ENCODE measurements at places on chromosomes 1 and 21. TPM values are rescaled to one million over a fixed set of nuclear protein-coding genes. Genes with fewer than 3 reads are reported as not detected.

DNA sequence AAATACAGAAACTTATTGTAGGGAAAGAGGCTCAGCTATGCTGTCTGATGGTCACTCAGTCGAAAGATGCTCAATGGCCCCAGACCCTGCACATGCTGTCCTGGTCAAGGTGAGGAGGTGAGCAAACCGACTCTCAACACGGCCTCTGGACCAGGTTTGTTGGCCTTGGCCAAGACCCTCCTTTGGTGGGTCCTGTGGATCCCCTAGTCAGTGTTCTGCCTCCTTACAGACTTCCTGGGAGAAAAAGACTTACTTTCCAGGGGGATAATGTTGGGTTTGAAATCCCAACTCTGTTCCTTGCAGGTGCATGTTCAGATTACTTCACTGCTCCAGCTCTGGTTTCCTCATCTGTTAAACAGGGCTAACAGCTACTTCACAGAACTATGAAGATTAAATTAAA, 53.8 kb downstream of the FAM78B start:
- no peaks in the 10 kb centered on the region for H3K36me3 ChIP-seq
- H3K4me1 ChIP-seq, result no peaks in the 10 kb centered on the region
- DNase-seq, result no peak
- H3K27me3 ChIP-seq, result no peaks in the 10 kb centered on the region
- H3K4me3 ChIP-seq, result no peak overlapping the region

- DNase-seq, result no peak
- no peak overlapping the region for H3K4me3 ChIP-seq
- H3K4me1 ChIP-seq, result peaks cover 7% of the 10 kb centered on the region
- H3K27me3 ChIP-seq, result no peaks in the 10 kb centered on the region
- H3K36me3 ChIP-seq, result peaks cover 57% of the 10 kb centered on the region
- no peak overlapping the region for H3K27ac ChIP-seq
Measured at GRCh38 chr1:236534151-236534651, 10.4 kb downstream of the LGALS8 start.

GRCh38 chr1:221801251-221801661, 59.4 kb upstream of the DUSP10 start:
- no peak overlapping the region for H3K27ac ChIP-seq
- H3K36me3 ChIP-seq, result no peaks in the 10 kb centered on the region
- H3K4me1 ChIP-seq, result no peaks in the 10 kb centered on the region
- DNase-seq, result no peak
- H3K4me3 ChIP-seq, result no peak overlapping the region

GRCh38 chr1:36652586-36652985, 169.9 kb upstream of the CSF3R start:
- no peaks in the 10 kb centered on the region for H3K4me1 ChIP-seq
- peaks cover 25% of the 10 kb centered on the region for H3K27me3 ChIP-seq
- H3K36me3 ChIP-seq, result no peaks in the 10 kb centered on the region
- no peak overlapping the region for H3K4me3 ChIP-seq
- H3K27ac ChIP-seq, result no peak overlapping the region

PGBD2 gene
- total RNA-seq, result 6.9 TPM

DNA sequence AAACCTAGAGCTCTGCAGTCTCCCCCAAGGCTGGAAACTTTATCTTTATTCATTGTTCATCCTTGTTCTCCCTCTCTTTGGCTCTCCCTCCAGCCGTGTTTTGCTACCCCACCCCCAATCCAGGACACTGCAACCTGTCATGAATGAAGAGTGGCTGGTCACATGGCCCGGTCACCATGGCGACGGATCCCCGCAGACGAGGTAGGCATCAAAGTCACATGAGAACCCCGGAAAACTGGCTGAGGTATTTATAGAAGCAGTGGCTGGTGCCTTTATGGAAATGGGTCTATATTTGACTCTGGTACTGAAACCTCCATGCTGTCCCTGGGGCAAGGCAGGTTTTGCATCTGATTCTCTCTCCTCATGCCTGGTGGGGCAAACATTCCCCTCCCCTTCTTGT, 13.4 kb upstream of the SLC6A17 start:
- no peaks in the 10 kb centered on the region for H3K36me3 ChIP-seq
- DNase-seq, result no peak
- H3K27me3 ChIP-seq, result peaks cover 39% of the 10 kb centered on the region
- no peak overlapping the region for H3K27ac ChIP-seq
- H3K4me3 ChIP-seq, result no peak overlapping the region
- H3K4me1 ChIP-seq, result no peaks in the 10 kb centered on the region

DNA sequence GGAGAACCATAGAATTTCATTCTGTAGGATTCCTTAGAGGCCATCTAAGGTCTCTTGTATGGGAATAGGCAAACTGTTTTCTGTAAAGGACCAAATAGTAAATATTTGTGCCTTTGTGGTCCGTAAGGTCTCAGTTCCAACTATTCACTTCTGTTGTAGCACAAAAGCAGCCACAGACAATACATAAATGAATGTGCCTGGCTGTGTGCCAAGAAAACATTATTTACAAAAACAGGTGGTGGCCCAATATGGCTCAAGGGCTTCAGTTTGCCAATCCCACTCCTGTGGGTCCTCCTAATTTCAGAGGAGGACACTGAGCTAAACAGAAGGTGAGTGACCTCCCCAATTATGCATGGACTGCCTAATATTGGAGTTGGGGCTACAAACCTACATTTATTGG, 67.6 kb upstream of the EDEM3 start:
- H3K27ac ChIP-seq, result no peak overlapping the region
- DNase-seq, result no peak
- peaks cover 12% of the 10 kb centered on the region for H3K36me3 ChIP-seq

KLHDC7A gene
- 1.3 TPM for total RNA-seq

DNA sequence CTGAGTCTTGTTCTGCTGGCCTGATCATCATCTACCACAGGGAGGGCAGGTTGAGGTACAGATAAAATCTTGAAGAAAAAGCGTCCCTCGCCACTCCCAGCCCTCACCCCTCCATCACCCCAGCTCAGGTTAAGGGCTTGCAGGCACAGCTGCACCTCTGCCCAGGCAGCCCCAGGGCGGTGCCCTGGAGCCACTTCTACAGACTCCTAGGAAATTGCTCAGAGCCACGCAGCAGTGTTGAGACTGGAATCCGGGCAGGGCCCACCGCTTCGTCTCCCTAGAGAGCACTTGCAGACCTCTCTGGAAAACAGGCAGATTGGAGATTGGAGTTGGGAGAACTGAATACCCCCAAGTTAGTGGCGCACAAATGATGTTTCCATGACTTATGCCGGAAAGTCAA, 35.3 kb downstream of the VN1R5 start:
- H3K4me1 ChIP-seq, result no peaks in the 10 kb centered on the region
- no peaks in the 10 kb centered on the region for H3K27me3 ChIP-seq
- DNase-seq, result no peak
- H3K36me3 ChIP-seq, result no peaks in the 10 kb centered on the region
- H3K27ac ChIP-seq, result no peak overlapping the region

PRR9 gene
- total RNA-seq, result not detected

RAB4A gene
- 47.1 TPM for total RNA-seq

- no peaks in the 10 kb centered on the region for H3K27me3 ChIP-seq
- H3K27ac ChIP-seq, result no peak overlapping the region
- H3K4me1 ChIP-seq, result no peaks in the 10 kb centered on the region
- no peak overlapping the region for H3K4me3 ChIP-seq
- H3K36me3 ChIP-seq, result no peaks in the 10 kb centered on the region
Measured at GRCh38 chr1:31742462-31743212, 21.5 kb downstream of the ADGRB2 start.

DNA sequence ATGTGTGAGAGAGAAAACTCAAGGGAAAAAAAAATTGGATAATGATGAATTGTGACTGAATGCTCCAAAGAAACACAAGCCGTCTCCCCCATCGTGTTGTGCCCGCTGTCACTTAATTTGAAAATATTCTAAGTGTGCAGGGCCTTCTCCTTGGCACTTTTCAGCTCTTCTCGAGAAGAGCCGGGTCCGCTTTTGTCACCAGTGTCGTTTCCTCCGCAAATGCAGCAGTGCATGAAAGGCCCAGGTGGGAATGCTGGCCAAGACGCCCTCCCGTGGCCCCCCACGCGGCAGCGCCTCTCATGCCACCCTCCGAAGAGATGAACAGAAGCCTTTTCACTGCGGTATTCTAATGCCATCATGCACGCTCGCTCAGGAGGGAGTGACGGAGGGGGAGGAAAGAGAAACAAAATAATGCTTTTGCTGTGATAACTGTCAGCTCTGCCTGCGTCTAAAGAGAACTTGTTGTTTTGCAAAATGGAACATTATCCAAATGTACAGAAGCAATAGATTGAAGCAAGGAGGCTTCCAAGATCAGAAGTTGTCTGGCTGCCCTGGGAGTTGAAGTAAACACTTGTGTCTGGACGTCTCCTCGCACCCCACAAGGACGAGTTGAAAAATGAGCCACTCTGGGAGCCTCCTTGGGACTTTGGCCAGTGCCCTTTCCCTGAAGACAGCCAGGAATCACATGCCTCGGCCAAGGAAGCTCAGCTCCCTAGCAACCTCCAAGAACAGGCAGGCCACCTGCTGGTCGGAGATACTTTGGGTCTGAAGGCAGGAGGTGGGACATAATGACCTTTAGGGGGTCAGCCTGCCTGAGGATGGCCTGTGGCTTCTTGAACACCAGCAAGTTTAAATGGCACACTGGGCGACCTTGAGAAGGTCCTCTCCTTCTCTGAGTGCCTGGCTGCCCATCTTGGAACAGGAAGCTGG, 166.1 kb upstream of the ZC3H12A start:
- H3K27me3 ChIP-seq, result peaks cover 3% of the 10 kb centered on the region
- no peaks in the 10 kb centered on the region for H3K4me1 ChIP-seq
- H3K4me3 ChIP-seq, result no peak overlapping the region
- no peaks in the 10 kb centered on the region for H3K36me3 ChIP-seq

- H3K4me1 ChIP-seq, result peaks cover 7% of the 10 kb centered on the region
- no peak overlapping the region for H3K27ac ChIP-seq
- H3K36me3 ChIP-seq, result no peaks in the 10 kb centered on the region
- no peak overlapping the region for H3K4me3 ChIP-seq
Measured at GRCh38 chr21:33938381-33938780, 22.8 kb upstream of the ATP5PO start.

GRCh38 chr1:154492115-154492514, 9.9 kb upstream of the TDRD10 start:
- peak overlapping the region; percentile 20 for H3K27ac ChIP-seq
- peaks cover 29% of the 10 kb centered on the region for H3K36me3 ChIP-seq
- peaks cover 69% of the 10 kb centered on the region for H3K4me1 ChIP-seq
- DNase-seq, result no peak
- no peak overlapping the region for H3K4me3 ChIP-seq

GRCh38 chr21:34843562-34843961, 174.8 kb downstream of the CLIC6 start:
- peaks cover 48% of the 10 kb centered on the region for H3K4me1 ChIP-seq
- peaks cover 40% of the 10 kb centered on the region for H3K36me3 ChIP-seq
- no peak overlapping the region for H3K27ac ChIP-seq
- H3K27me3 ChIP-seq, result no peaks in the 10 kb centered on the region
- H3K4me3 ChIP-seq, result no peak overlapping the region

DNA sequence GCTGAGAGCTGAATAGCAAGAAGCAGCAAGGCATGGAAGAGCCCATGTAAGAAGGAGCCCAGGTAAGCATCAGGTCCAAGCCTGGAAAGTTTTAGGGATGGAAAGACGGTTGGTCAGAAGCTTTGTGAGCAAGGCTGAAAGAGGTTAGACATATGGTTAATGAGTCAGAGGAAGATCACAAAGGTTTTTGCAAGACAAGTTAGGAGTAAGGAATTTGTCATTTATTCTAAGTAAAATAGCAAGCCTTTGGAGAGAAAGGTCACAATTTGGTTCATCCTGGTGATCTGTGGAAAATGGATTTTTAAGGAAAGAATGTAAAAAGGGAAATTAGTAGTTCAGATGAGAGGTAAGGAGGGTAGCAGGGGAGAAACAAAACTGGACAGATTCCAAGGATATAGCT, 106.7 kb downstream of the DPYD start:
- H3K36me3 ChIP-seq, result no peaks in the 10 kb centered on the region
- no peak overlapping the region for H3K27ac ChIP-seq
- H3K4me3 ChIP-seq, result no peak overlapping the region
- DNase-seq, result no peak

DNA sequence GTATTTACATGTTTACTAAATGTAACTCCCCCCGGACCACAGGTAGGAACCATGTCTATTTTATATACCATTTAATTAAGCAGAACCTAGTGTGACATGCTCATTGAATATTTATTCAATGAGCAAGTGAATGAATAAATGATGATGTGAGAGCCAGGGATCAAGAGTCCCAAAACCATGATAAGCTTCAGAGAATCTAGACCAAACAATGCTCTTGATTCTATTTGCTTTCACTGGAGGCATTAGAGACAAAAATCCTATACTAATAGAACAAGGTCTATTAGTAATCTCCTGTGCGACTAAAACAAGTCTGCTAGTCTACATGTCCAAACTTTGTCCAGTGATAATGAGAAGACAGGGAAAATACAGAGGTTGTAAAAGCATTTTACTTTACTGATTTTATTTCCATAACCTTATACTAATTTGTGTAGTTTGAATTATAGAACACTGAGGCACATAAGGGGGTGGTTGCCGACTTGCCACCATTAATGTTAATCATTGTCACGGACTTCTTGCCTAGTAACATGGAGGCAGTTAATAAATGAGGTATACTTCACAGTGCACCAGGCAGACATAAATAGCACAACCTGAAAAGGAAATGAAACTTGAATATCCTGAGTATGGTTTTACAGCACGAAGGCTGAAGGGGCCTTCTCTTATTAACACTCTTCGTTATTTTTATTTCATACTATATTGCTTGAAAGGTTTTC, 69.8 kb downstream of the TBX15 start:
- no peak overlapping the region for H3K27ac ChIP-seq
- DNase-seq, result no peak
- H3K4me1 ChIP-seq, result no peaks in the 10 kb centered on the region
- H3K4me3 ChIP-seq, result no peak overlapping the region
- H3K36me3 ChIP-seq, result no peaks in the 10 kb centered on the region

DNA sequence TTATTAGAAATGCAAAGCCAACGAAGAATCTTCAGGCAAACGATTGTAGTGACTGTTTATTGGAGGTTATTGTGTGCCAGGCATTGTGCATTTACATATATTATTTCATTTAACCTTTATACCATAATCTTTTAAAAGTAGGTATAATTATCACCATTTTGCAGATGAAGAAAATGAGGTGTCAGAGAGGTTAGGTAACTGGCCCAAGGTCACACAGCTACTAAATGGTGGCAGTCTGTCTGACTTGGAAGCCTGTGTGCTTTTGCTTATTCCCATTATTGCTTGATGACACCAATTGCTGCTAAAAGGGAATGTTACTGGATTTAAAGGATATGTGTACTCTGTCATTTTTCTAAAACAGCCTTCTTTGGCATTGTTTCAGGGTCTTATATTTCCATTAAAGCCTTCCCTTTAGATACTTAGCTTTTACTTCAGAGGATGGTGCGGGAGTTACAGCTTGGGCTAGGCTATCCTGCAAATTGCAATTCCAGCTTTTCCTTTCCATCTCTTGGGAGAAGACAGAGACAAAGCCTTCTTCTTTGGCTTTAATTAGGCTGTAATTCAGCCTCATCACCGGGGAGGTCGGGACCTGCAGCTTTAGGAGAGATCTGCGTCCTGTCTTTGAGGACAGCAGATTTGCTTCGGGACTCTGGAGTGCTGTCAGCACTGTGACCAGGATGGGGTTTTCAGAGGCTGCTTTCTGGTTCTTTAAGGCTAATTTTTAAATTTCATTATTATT, 37.4 kb upstream of the ERRFI1 start:
- no peaks in the 10 kb centered on the region for H3K36me3 ChIP-seq
- no peak overlapping the region for H3K27ac ChIP-seq
- no peak overlapping the region for H3K4me3 ChIP-seq

- H3K4me1 ChIP-seq, result no peaks in the 10 kb centered on the region
- no peak for DNase-seq
- no peaks in the 10 kb centered on the region for H3K36me3 ChIP-seq
- no peak overlapping the region for H3K4me3 ChIP-seq
Measured at GRCh38 chr1:28813931-28814465, 2.0 kb downstream of the OPRD1 start.

ZNF683 gene
- total RNA-seq, result 1.1 TPM

GRCh38 chr1:201758499-201759050, 70.4 kb upstream of the IPO9 start:
- H3K4me1 ChIP-seq, result peaks cover 5% of the 10 kb centered on the region
- no peaks in the 10 kb centered on the region for H3K27me3 ChIP-seq
- H3K36me3 ChIP-seq, result no peaks in the 10 kb centered on the region

CAMSAP2 gene
- 34.8 TPM for total RNA-seq
